ENCODE measurements at places on chromosomes 11 and 22.

GRCh38 chr11:115887727-115888126 is 383.5 kb upstream of the CADM1 start:
- no peak for DNase-seq

DNA sequence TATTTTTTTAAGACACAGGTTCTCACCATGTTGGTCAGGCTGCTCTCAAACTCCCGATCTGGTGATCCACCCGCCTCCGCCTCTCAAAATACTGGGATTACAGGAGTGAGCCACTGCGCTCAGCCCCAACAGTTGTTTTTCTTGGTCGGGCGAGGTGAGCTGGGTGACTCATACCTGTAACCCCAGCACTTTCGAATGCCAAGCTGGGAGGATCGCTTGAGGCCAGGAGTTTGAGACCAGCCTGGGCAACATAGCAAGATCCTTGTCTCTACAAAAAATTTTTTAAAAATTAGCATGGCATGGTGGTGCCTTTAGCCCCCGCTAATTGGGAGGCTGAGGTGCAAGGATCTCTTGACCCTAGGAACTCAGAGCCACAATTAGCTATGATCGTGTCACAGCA is 7.0 kb upstream of the NF2 start:
- DNase-seq = no peak

DNA sequence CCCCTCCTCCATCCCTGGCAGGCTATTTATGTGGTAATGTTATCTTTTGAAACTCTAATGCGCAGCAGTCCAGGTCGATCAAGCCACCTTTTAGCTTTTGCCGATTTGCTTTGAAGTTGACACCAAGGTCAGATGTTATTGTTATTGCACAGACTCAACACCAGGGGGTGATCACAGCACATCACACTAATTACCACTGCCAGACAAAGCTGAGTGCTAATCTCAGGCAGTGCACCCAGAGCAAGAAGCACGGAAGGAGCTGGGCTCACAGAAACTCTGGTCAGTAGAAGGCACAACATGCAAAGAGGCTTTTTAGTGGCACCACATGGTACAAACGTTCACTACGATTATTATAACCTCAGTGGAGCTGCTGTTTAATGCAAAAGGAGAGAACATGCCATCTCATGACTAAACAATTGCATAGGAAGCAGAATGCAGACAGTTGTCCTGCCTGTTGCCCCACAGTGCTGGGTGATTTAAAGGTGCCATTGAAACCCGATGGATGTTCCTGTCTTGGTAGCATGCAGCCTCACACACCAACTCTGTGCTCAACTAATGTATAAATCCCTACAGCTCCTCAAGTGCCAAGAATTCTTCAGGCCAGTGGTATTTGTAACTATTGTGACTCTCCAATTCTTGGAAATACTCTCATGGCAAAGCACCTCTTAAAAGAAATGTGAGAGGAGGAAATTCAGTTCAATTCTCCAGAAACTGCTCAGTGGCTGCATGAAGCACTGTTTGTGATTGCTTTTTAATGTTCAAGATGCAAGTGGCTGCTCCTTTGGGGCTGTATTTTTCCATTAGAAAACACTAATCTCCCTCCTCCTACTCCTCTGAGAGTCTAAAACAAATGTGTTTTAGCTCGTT is 353.9 kb upstream of the DDI1 start:
- peak; percentile 67 for DNase-seq

GRCh38 chr11:12235947-12236743 is 125.8 kb downstream of the MICAL2 start:
- peak; percentile 18 for DNase-seq

- no peak for DNase-seq
These were observed 198.5 kb upstream of the SORL1-AS1 start for GRCh38 chr11:121651257-121651605.

DNA sequence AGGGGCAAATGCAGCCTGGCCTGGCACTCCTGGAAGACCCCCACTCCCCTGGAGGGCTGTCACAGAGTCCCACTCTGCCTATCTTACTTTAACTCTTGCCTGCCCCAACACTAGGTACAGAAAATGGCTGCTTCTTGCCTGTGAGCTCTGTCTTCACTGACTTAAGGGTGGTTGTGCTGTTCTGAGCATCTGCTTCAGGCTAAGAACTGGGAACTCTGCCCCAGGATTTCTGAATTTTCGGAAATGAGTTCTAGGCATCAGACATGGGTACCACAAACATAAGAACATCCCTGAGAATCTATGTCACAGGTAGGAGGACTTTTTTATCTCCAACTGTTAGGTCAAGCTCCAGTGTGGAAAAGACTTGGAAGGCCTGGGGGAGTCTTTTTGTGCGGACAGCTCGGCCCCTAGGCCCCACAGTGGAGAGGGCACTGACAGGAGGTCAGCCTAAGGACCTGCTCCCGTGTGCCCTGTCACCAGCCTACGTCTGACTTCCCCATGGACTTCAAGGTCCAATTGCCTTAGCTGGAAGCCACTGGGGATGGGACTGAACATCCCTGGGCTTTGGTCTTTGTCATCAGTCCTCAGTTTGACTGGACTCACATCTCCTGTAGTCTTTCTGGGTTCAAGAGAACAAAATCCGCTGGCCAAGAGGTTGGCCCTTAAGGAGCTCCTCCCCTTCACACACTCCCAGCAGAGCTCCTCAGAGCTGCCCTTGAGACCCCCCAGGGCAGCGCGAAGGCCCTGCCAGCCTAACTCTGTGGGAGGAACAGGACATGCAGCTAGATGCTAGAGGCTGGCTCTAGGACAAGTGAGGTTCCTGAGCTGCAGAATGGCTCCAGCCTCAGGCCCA is 31.9 kb downstream of the PPP2R1B start:
- DNase-seq = no peak

DNA sequence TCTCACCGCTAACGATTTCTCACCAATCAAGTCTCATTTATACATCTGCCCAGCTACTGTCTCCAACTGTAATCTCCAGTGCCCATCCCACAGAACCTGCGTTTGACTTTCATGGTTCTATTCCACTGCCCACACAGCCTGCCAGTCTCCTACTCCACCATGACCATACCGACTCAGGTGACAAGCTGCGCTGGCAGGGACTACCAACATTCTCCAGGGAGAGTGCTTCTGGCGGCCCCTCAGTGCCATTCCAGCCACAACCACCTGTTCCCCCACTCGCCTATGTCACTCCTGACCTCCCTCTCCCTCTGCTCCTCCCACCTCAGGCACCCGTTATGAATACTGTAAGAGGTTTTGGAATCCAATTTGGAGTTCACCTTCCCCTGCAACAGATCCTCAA is 108.5 kb upstream of the BID start:
- DNase-seq = no peak

GRCh38 chr11:44327730-44328129 is 17.8 kb upstream of the ALX4 start:
- DNase-seq = no peak

GRCh38 chr11:69842746-69843528 is 23.7 kb upstream of the FGF3 start:
- DNase-seq = no peak

- DNase-seq = no peak
These were observed 204.3 kb downstream of the TENM4 start for GRCh38 chr11:79236541-79236971.

- DNase-seq = no peak
These were observed 35.6 kb downstream of the ETS1 start for GRCh38 chr11:128551611-128552335.

- DNase-seq = no peak
These were observed 1.6 kb downstream of the MRPL17 start for GRCh38 chr11:6681505-6681904.

GRCh38 chr11:107573438-107573837 is 7.9 kb upstream of the ALKBH8 start:
- DNase-seq = no peak

- DNase-seq = no peak
These were observed 5.5 kb downstream of the H19 start for GRCh38 chr11:1992111-1992510.

- DNase-seq = no peak
These were observed 69.6 kb upstream of the SHISAL1 start for GRCh38 chr22:44382116-44383038.

- DNase-seq = no peak
These were observed 35.4 kb upstream of the FLI1 start for GRCh38 chr11:128658502-128658901.

DNA sequence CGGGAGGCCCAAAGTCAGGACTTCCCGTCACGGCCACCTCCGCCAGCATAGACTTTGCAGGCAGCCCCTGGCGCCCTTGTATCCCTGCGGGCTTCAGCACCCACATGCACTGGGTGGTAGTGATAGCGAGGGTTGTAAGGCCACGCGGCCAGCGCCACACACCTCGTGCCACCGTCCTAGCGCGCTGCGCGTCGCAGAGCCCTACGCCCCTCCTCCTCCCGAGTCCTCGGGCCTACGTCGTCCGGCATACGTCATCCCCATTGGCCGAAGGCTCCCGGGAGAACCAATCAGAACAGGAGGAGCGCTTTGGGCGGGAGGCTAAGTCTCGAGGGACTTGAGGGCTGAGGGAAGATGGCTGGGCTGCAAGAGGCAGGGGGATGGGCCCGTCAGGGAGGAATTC is 1.3 kb upstream of the BTBD18 start:
- no peak for DNase-seq

GRCh38 chr22:29031227-29032011 is 30.2 kb downstream of the C22orf31 start:
- DNase-seq = no peak

DNA sequence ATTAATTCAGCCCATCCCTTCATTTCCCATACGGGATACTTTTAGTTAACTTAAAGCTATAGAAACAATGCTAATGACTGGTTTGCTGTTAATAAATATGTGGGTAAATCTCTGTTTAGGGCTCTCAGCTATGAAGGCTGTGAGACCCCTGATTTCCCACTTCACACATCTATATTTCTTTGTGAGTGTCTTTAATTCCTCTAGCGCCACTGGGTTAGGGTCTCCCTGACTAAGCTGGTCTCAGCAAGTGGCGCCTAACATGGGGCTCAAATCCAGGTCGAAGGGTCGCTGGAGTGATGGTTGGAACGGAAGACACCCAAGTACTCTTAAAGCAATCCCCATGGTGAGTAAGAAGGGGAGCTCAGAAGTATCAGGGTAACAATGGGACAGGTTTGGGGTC is 14.4 kb upstream of the OOSP1 start:
- no peak for DNase-seq

- no peak for DNase-seq
These were observed 67.8 kb downstream of the CTTN start for GRCh38 chr11:70466154-70466553.
